ENCODE measurements at places on chromosomes 5 and 9.

GRCh38 chr9:6080154-6080716, 64.8 kb upstream of the RANBP6 start:
- peak; percentile 12 for DNase-seq

DNA sequence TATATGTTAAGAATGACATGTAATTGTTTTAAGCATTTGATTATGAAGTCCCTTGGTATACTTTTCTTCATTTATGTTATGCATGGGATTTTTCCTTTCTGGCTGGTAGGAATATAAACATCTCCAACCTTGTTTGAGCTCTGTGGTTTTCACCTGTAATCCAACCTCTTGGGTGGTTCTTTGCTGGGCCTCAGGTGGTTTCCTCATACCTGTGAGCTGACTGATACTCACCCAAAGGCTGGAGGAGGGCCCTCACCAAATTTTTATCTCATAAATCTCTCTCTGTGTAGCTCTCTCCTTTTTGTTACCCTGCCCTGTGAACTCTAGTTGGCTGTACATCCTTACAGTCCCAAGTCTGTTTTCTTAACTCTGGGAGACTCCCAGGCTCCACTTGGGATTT, 39.8 kb upstream of the C6 start:
- DNase-seq = no peak

- DNase-seq = no peak
Observed at GRCh38 chr9:82969291-82969690, 93.7 kb downstream of the RASEF start.

GRCh38 chr5:36300927-36301540, 668 bp downstream of the RANBP3L start:
- DNase-seq = no peak

- no peak for DNase-seq
Observed at GRCh38 chr5:180689071-180689694, 39.8 kb upstream of the FLT4 start.

- no peak for DNase-seq
Observed at GRCh38 chr5:177427919-177428573, 1.6 kb downstream of the GRK6 start.

DNA sequence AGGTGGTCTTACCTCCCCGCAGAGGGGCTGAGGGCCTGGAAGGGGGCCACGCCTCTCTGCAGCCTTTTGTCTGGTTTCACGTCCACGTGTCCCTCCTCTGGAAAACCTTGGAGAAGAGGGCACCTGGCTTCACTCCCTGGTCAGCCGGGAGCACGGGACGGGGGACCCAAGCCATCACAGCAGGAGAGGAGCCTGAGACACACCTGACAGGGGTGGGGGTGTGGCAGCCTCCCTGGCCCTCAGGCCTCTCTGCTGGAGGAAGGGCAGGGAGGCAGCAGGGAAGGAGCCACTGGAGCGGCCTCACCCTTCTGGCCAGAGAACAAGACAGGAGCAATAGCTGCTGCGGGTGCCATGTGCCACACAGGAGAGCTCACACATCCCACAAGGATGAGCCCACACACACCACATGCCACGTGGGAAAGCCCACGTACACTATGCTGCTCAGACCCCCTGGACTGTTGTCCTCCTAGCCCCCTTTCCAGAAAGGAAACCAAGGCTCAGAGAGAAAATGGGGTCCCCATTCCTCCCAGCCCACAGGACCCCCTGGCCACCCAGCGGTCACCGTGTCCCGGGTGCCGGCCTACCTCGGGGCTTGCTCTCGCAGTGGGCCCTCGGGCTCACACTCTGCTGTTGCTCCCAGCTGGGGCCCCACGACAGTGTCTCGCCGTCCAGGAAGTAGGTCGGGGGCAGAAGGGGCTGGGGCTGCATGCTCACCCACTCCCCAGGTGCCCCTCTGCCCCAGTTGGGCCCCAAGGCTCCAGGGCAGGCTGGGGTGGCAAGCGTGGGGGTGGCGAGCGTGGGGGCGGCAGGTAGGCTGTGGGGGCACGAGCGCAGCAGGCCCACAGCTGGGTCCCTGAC, 18.2 kb downstream of the CCDC187 start:
- DNase-seq = no peak

DNA sequence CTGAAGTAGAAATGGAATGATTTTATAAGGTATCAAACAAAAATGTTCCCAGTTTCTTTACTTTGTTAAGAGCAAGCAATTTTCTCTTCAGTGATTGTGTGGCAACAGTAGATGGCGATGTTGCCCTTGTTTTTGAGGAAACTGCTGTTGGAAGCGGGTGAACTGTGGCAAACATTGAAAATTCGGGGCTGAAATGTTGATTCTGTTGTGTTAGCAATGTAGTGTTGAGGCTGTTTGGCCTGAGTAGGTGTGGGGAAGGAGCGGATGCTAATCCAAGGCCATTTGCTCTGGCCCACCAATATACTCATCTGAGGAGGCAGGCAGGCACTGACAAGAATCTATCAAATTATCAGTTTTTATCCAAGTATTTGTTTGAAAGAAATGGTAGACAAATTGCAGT, 129.8 kb downstream of the SLC12A2 start:
- no peak for DNase-seq

GRCh38 chr9:76900884-76901440, 5.0 kb downstream of the PRUNE2 start:
- no peak for DNase-seq

DNA sequence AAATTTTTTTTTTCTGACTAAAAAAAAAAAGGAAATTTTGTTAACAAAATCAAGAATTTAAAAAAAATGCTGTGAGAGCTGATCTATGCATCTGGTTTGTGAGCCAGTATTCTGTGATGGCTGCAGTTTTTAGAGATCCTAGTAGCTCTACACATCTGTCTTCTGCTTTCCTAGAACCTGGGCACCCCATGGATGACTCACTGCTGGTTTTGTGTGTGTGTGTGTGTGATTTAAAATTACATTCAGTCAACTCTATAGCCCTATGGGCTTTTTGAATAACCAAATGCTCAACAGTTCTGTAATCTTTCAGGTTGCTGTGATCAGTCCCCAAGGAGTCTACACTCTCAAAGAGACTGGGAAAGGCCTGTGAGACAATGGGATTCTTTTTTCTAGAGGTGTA, 2.5 kb upstream of the PSMD5 start:
- DNase-seq = no peak

- no peak for DNase-seq
Observed at GRCh38 chr9:89538871-89539270, 41.0 kb upstream of the SEMA4D start.

DNA sequence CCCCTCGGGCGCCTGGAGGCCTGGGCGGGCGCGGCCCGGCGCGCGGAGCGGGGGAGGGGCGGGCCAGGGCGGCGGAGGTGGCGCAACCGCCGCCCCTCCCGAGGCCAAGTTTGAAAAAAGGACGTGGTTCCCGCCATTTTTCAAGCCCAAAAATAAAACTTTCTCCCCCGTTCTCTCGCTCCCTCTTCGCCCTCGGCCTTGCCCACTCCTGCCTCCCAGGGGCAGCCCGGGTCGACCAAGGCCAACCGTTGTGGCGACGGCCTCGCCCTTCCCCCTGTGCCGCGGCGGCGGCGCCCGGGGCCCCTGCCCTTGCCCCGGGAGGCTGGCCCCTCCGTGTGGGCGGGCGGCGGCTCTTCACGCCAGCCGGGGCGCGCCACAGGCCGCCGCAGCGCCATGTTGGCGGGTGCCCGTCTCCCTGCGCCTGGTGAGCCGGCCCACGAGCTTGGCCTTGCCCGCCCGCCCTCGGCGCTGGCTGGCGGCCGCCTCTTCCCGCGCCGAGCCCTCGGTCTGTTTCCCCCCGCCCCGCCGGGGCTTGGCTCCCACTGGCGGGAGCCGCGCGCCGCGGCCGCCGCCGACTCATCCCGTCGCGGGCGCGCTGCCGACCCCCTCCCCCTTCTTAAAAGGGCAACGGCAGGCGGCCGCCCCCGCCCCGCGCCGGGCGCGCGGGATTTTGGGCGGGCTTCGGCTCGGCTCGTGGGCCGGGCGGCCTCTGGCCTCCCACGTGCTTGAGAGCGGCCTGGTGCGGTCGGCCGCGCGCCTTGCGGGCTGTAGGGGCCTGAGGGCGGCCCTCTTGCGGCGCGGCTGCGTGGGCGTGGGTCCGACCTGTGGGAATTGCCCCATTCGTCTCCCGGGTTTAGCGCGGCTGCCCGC, 1.3 kb downstream of the ANP32B start:
- peak; percentile 29 for DNase-seq

GRCh38 chr5:98397081-98397480, 376.4 kb upstream of the RGMB start:
- no peak for DNase-seq

GRCh38 chr5:144549580-144549979, 378.9 kb downstream of the KCTD16 start:
- no peak for DNase-seq

DNA sequence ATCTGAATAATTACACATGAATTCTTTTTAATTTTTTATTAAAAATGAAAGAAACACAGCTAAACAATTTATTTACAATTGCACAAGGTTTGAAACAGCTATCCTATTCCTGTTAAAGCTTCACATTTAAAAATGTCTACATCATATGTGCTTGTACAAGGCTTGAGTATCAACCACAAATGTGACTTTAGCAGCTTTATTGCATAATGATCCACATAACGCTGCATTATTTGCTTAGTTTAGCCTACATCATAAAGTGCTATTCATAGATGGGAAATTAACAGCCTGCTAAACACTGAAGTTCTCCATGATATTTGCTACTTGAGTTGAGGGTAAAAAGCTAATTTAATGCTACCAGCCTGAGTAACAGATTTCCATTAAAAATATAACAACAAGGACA, 45.0 kb downstream of the TRIM36 start:
- DNase-seq = no peak

DNA sequence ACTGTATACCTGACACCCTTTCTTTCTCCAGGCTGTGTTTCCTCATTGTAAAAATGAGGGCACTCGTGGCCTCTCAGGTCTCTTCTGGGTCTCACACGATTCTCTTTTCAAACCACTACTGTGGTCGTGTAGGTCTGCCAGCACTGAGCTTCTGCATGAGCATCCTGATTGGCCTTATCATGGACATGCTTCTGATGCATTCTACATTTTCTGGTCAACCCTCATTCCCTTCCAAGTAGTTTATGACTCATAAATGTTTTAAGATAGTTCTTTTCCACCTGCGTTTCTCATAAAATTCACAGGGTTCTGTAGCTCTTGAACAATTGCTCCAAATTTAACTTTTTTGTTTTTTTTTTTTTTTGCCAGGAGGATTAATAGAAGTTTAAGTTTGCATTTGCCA, 294.8 kb downstream of the KCTD16 start:
- no peak for DNase-seq

GRCh38 chr9:114552706-114553105, 34.9 kb upstream of the ATP6V1G1 start:
- DNase-seq = no peak

- DNase-seq = no peak
Observed at GRCh38 chr9:74858751-74859414, 28.8 kb downstream of the TRPM6 start.

DNA sequence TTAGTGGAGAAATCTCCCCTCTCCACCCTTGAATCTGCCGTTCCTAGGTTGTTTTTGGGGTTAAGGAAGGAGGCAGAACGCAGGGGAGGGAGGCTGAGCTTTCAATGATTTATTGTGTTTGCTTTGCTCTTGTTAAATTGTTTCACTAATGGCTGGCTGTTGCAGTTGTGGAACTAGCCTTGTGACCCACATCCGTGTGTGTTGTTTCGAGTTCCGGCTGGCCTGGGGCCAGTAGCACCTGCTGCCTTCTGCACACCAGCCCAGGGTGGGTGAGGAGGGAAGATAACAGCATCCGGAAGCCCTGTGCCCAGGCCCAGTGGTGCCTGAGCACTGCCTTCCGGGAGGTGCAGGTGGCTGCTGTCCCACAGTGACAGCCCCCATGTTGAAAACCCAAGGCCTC, 3.6 kb downstream of the ERGIC1 start:
- no peak for DNase-seq

- no peak for DNase-seq
Observed at GRCh38 chr5:95564450-95564849, 9.5 kb downstream of the ARSK start.

- no peak for DNase-seq
Observed at GRCh38 chr5:69484891-69485290, 7.7 kb upstream of the OCLN start.

DNA sequence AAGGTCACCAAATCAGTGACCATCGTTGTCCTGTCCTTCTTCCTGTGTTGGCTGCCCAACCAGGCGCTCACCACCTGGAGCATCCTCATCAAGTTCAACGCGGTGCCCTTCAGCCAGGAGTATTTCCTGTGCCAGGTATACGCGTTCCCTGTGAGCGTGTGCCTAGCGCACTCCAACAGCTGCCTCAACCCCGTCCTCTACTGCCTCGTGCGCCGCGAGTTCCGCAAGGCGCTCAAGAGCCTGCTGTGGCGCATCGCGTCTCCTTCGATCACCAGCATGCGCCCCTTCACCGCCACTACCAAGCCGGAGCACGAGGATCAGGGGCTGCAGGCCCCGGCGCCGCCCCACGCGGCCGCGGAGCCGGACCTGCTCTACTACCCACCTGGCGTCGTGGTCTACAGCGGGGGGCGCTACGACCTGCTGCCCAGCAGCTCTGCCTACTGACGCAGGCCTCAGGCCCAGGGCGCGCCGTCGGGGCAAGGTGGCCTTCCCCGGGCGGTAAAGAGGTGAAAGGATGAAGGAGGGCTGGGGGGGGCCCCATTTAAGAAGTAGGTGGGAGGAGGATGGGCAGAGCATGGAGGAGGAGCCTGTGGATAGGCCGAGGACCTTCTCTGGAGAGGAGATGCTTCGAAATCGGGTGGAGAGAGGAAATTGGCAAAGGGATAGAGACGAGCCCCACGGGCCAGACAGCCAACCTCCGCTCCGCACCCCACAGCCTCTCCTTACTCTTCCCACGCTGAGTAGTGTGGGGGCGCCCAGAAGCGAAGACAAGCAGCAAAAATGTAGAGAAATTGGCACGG, 1.7 kb downstream of the RXFP3 start:
- DNase-seq = no peak

DNA sequence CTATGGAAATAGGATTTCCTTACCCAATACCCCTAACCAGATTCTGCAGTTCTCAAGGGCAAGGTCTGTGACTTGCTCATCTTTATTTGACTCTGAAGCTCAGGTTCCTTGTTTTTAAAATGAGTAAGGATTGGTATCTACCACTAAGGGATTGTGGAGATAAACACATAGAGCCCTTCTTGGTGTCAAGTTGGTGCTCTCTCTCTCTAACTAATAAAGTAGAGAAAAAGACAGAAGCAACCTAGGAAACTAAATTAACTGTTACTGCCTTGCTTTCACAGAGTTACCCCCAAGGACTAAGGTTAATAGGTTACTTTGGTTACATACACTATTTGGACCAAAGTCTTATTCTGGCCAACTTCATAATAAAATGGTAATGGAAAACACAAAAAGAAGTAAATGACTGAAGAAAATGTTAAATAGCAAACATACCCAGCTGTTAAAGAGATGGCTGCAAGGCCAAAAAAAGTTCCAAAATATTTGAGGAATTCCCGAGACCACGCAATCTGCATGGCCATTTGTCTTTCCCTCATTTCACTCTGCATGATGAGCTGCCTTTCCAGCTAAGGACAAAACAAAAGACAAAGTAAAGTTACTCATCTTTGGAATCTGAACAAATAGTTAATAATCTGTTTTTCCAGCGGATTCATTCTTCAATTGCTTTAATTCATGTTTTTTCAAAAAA, 21.8 kb upstream of the RLN1 start:
- DNase-seq = no peak

DNA sequence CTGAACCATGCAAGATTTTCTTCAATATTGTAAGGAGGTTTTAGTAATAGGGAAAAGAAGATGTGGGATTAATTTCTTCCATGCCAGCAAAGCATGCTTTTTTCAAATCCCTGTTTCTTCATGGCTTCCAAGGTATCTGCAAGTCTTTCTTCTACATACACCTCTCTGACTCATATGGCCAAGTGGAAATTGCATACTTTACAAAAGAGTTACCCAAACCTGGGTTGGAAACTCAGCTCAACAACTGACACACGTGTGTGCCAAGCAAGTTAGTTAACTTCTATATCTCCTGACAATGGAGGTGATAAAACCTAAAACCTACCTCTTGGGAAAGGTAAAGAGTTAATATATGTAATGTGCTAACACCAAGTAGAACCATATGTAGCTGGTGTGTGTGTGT, 28.5 kb upstream of the MAMDC2 start:
- DNase-seq = no peak
